Astrocyte of the cerebellum (primary cell): ENCODE measurements at places on chromosomes 3 and 15.

DNA sequence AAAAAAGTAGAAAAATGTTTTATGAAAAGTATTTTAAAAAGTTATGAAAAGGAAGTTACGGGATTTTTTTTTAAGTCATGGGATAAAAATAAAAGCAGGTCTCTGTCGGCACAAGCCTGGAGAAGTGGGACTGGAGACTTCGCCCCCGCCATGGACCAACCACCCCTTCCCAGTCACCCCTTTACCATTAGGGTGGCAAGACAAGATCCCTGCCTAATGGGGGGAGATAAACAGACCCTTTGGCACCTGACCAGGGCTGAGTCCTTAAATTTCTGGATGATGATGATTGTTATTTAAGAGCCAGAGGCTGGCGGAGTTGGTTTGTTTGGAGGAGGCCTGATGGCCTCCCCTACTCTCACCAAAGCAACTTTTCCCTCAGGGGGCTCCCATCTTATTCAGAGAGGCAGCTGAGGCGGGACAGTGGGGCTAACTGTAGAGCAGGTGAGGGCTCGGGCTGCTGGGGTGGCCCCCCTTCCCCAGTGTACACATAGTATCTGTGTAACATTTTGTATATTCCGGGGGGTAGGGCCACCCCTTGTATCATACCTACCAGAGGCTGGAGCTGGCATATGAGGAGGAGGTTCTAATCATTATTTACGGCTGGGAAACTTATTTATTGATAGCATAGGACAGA, 74.0 kb downstream of the ADAMTS7 start:
- no peak for DNase-seq

DNA sequence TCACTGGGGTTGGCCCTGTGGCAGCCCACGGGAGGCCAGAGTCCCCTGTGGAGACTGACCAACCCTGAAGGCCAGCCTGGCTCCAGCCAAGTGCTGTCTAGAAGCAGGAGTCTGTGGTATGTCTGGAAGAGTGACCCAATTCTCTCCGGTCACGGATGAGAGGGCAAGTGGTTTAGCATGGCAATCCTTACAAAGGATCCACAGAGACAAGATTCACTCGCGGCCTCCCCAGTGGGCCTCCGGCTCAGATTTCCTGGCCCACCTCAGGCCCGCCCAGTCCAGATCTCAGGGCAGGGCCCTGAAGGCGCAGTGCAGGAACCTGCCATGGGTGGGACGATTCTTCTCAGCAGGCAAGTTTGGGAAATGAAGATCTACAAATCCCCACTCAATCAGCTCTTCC, 5.0 kb upstream of the BCL2L10 start:
- no peak for DNase-seq

GRCh38 chr15:50267577-50267976, 2.1 kb upstream of the HDC start:
- DNase-seq: no peak

GRCh38 chr3:11853450-11853849, 6.8 kb upstream of the TAMM41 start:
- DNase-seq: no peak

- no peak for DNase-seq
Measured at GRCh38 chr15:58518626-58519025, 86.8 kb downstream of the LIPC start.

DNA sequence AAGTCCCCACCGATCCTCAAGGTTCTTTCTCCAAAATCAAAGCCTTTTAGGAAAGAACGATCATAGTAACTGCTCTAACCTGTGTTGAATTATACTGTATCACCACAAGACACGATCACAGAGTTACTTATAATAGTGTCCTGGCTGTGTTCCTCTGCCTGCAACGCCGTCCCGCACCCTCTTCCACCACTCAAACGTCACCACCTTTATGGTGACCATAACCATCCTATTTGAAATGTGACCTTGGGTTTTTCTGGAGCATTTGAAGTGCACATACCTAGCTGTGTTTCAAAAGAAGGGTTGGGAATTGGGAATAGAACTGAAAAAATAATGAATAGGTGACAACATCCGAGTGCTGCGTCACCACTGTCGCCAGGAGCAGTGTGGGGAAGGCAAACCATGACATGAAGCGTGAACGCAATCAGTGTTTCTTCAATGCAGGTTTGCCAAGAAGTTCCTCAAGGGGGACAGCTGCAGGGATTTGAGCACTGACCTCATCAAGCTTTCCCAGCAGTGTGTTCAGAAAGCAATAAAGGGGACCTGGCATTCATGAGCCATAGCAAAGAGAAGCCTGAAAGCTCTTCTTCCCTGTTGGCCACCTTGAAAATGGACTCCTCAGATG, 769 bp upstream of the SELENOS start:
- no peak for DNase-seq
